ENCODE measurements at places on chromosomes 3 and 15.

DNA sequence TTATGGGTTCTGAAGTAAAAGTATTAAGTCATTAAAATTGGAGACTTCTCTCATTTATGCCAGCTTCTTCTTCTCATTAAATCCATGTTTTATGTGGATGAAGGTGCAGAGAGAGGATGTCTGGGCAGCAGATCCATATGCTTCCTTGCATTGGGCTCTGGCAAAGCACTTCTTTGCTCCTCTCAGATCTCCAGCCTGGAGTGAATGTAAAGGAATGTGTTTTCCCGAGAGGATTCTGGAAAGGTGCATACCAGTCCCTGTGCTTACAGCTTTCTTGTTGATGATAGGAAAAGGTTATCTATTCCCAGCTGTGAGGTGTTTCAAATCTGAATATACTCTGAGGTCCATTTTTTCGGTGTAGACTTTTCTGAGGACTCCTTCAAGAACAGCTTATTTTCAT lies 79.9 kb upstream of the PEX5L start:
- no peak for DNase-seq

DNA sequence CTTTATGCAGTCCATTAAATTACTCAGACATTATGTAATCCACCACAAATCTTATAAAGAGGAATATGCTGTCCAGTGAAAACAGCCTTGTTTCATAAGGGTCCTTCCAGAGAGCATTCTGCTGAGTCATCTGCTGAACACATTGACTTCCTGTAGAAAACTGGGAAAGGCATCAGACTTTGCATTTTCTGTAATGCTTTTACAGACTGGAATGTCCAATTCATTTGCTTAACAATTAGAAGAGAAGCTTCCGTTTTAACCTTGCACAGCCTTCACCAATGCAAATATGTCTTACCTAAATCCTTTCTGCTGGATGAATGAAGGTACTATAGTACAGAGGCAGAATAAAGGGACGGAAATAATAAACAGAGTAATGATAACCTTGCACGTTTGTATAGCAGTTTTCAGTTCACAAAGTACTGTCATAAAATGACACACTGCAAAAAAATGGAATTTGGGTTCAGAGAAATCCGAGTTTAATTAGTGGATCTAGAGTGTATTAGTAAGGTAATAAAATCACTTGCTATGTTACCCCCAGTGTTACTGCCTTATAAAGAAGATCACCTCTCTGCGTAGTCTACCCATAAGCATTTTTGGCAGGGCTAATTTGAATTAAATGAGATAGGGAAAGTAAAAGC lies 301.5 kb downstream of the PYDC2 start:
- DNase-seq = no peak

DNA sequence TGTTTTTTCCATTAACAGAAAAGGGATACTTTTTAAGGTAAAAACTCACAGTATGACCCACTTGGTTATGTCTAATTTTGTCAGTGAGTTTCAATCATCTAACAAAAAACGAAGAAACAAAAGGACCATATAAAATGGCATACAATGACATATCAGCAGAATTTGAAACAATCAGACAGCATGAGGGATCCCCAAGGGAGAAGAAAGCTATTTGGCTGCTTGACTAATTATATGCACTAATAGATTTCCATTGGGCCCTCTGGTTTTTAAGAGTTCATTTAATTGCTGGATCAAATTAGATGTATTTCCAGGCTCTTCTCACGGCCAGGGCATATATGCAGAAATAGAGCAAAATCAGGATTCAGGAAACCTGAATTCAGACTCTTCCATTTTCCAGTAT lies 376.4 kb upstream of the GBE1 start:
- DNase-seq = no peak

DNA sequence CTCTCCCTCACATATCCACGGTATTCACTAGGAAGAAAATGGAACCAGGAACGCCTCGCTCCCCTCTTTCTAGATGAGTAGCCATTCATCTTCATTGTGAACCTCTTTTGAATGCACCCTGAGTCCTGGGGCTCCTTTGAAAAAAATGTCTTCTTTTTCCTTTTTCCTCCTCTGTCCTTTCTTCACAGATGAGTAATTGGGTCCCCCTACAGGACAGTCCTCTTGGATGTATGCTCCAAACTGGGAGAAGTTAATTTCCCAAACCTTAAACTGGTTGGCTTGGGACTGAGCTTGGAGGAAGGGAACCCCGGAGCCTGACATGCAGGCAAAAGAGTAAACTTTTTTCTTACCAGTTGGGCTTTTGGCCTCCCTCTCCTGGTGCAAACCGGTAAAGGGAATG lies 108.8 kb downstream of the DPH6 start:
- DNase-seq = no peak

DNA sequence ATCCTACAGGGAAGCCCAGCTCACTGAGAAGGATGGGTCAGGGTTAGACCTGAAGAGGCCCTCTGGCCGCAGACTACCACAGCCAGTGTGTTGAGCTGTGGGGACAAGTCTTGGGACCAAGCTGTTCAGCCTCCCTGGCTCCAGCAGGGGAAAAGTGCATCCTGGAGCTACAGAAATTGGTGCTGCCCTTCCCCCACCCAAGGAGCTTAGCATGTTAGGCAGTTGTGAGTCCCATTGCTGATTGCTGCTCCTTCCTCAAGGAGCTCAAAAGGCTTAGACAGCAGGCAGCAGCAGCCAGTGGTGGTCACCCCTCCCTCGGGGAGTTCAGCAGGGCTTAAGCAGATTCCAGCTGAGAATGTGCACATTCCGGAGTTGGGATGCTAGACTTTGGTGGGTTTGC lies 165.6 kb downstream of the ATP8B4 start:
- DNase-seq = no peak

DNA sequence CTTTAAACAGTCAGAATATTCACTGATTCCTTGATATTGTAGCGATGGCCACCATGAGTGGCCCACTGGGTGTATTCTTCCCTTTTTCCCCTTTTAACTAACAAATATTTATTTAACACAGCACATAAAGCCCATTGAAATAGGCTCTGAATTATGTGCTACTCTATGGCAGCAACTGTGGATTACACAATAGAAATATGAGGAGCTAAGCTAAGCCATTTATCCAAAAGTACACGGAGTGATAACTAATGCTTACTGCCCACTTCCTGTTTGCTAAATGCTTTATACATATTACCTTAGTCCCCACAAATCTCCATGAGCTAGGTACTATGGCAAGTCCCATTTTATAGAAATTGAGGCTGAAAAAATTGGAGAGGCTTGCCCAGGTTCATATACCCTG lies 17.9 kb downstream of the ILDR1 start:
- no peak for DNase-seq

- DNase-seq = no peak
These were observed 21.0 kb downstream of the ZDHHC3 start for GRCh38 chr3:44954962-44955361.

DNA sequence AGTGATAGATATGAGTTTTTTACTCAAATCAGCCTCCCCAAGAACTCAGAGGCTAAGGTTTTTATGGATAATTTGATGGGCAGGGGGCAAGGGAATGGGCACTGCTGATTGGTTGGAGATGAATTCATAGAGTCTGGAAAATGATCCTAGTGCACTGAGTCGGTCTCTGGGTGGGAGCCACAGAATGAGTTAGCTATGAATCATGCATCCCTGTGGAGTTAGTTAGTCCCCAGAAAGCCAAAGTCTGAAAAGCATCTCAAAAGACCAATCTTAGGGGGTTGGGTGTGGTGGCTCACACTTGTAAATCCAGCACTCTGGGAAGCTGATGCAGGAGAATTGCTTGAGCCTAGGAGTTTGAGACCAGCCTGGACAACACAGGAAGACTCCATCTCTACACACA lies 516.1 kb downstream of the AGBL1 start:
- no peak for DNase-seq

- DNase-seq = no peak
These were observed 268.1 kb upstream of the UBE2E2 start for GRCh38 chr3:22935040-22935439.

DNA sequence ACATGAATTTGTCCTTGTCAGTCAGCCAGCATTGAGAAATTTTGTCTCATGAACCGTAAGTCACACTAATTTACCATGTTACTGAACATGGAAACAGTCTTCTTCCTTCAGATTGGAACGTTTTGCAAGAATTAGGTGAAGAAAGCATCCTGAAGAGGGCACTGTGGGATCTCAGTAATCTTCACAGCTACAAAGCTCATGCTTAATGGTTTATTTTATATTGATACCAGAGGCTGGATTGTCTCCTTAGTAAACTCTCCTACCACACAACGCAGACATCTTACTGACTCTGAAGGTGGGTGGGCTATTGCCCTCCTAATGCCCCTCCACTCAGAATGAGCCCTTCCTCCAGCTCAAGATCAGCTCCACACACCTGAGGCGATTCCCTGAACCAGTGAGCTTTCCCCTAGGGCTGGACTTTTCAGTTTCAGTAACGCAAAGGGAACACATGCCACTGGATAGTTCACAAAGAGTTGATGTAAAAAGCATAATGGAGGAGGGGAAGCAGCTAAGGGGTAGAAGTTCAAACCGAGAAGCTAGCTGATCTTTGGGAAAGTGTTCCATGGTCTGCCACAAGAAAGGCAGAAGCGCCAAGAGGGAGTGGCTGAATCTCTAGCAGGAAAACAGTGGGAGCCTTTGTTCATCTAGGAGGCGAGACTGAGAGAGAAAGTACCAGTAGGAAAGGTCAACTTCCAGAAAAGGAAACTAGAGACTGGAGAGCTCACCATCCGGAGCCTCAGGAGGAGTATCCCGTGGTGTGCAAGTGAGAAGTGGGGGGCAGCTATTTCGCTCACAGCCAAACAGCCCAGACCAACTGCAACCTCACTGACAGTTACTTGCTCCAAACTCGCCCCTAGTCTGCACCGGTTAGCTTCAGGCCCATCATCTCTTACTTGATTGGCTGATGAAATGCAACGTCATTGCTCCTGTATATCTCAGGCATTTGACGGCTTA lies at the start of gene SLC9C1:
TSS of gene SLC9C1 (minus strand) at position 849 of the 954 bp plus-strand sequence. CDS start 7,425 bp downstream, outside the sequence.
- DNase-seq = no peak

DNA sequence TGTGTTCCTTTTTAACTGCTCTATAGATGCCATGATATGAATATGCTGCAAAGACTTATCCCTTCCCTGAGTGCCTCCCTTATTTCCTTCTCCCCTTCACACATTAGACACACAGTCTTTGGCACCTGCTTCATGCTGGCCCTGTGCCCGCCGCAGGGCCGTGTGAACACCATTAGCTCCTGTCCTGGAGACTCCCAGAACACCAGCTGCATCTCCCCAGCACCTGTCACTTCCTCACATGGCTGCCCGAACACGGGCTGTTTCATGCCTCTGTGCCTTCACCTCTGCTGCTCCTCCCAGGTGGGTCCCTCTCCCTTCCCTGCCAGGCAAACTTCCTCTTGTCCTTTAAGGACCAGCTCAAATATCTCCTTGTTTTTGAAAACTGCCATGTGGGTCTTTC lies 40.5 kb upstream of the SEC13 start:
- no peak for DNase-seq

GRCh38 chr3:148280623-148281242 lies 417.0 kb upstream of the AGTR1 start:
- DNase-seq = no peak

DNA sequence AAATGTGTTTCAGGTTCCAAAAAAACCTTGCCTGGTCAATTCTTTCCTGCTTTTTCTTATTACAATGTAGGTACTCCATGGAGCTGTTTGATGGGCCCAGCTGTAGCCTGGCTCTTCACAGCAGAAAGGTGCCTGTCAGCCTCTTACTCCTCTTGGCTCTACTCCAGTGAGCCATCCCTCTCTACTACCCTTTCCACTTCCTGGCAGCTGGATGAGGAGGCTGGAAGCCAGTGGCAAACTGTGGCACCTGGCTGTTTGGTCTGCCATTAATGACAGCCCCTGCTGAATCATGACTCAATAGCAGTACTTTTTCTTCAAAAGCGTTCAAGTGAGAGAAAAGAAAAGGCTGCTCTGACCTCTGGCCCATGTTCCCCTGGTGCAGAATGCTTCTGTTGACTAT lies 618.1 kb downstream of the PYDC2 start:
- no peak for DNase-seq

DNA sequence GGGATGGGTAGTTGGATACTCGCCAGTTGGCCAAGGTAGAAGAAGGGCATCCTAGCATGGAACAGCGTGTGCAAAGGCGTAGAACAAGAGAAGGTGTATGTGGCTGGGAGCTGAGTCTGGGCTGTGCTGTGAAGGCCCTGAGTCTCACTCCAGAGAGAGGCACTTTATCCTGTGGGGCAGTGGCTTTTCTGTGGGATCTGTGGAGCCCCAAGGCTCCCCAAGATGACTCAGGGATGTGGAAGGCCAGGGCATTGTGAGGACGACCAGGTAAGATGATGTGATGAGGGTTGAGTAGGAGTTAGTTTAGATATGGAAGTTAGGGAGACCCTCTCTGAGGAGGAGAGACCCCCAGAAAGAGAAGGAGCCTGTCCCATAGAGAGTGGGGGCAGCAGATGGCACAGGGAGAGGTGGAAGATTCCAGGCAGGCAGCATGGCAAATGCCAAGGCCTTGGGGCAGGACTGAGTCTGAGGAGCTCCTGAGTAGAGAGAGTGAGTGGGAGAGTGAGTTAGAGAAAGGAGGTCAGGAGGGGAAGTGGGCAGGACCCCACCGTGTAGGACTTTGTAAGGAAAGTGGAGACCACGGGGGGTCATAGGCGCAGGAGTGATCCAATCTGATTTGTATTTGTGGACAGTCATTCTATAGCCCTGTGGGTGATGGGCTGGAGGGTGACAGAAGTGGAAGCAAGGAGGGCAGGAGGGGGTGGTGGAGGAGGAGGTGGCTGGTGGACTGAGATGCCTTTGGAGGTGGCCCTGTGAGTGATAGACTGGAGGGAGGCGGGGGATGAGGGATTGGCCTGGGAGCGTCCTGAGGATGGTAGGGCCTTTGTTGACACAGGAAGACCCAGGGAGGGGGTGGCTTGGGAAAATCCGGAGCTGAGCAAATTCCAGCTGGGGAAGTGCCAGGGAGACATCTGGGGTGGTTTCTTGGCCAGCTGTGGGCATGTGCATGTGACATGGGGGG lies 50.3 kb downstream of the FBLN2 start:
- DNase-seq = no peak

DNA sequence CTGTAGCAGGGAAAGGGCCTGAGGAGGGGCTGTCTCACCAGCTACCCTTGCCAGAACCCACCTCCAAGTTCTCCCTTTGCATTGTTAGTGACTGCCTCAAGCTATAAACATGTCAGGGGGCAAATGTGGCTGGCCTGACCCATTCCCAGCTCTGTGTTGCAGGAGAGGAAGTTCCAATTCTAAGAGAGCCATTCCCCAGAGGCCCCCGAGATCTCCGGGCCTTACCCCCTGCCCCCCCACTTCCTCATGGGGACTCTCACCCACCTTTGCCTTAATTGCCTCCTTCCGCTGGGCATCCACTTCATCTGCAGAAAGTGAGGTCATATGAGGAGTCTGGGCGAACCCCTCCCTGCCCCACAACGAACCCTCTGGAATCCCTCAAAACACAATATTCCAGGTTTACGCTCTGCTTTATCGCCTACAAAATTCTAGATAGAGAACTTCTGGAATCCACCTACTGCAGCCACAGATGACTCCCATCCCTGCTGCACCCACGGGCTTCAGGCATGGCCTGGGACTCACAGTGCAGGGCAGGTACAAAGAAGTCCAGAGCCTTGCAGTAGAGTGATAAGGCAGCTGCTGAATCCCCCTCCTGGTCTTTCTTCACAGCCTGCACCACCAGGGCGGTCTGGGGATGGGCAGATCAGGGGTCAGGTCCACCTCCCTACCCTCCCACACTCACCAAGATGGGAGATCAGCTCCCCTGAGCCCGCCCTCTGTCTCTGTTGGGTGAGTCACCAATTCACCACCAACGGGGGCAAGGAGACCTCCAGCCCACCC lies 4.0 kb downstream of the ULK3 start:
- DNase-seq = no peak
